Immature natural killer cell (primary cell): ENCODE measurements at places on chromosomes 4 and X. TPM values are rescaled to one million over a fixed set of nuclear protein-coding genes. Genes with fewer than 3 reads are reported as not detected.

GRCh38 chr4:54961357-54961975 lies 163.9 kb downstream of the KDR start:
- no peak for DNase-seq

DNA sequence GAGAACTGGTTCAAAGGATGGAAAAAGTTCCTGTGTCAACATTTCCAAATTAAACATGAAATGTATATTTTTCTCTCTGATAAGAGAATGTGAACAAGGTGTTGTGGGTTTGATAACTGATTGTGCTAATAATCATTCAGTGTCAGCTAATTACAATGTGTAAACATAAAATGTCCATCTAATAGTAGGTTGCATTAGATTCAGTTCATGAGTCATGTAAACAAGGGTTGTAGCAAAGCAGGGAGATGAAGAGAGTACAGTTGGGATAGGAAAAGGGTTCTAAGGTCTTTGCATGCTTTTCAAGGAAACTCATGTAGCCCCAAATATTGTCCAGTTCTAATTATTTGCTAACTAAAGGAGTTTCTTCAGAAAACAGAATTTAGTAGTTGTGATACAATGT lies 55.4 kb downstream of the DCLK2 start:
- no peak for DNase-seq

DNA sequence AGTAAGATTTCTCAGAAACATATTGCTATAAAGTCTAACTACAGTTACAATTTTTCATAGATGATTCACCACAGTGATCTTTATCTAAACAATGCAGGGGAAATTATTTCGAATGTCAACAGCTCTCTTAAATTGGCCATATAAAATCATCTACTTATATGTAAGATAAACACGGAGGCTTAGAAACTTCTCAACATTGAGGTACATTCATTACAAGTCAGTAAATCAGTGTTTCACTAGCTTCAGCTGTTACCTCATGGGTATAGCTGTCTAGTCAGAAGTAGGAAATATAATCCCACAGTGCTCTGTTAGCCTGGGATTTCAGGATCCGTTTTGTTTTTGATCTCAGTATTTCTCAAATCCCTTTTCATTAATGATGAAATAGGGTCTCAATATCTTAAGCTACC lies 43.2 kb downstream of the PCDH7 start:
- no peak for DNase-seq

- no peak for DNase-seq
Observed at GRCh38 chrX:19204636-19205035, 82.4 kb upstream of the ADGRG2 start.

DNA sequence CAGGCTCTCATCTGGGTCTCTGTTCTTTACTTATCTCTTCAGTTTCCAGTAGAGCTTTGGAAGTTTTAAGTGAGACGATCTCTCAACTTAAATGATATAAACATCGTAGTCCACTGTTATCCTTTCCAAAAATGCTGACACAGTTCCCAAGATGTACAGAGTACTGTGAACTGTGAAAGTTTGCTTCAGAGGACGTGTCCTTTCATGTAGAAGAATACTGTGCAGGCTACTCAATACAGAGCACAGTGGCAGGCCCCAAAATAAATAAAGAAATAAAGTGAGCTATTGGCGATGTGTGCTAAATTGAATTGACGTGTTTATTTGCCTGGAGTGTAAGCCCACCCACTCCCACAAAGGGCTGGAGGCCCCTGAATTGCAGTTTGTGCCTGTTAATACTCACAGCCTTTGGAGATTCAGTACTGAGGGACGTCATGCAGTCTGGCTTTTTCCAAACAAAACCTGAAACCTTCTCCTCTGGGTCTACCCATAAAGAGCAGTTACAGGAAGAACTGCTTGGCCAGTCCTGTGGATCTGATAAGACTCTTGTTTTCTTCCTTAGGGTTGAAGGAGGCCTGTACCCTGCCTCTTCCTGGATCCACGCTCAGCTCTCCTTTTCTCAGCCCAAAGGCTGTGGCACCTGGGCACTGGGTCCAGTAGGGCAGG lies 66.1 kb downstream of the SOWAHB start:
- no peak for DNase-seq

DNA sequence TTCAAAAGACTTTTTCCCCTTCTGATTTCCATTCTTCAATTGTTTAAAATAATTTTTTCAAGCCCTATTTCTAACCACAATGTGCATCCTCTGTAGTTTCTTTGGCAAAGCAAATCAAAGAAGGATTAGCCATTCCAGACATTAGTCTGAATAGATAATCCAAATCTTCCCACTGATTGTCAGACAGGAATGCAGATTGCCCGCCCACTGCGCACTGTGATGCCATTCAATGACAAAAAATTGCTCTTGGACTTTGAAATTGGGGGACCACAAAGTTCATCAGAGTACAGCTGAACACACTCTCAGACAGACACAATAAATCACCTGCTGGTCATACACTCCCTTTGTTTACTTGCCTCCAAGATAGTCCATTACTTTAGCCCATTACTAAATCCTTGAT lies 216.5 kb upstream of the DKK2 start:
- DNase-seq, result no peak

- DNase-seq, result no peak
Observed at GRCh38 chr4:48194971-48195370, 60.9 kb upstream of the TXK start.

The ZDHHC15 gene
- not detected for polyA plus RNA-seq

The GPR143 gene
- 0.18 TPM for polyA plus RNA-seq

The STPG2 gene
- not detected for polyA plus RNA-seq

The XG gene
- not detected for polyA plus RNA-seq
